Omental fat pad (tissue), 4 donors: ENCODE measurements at places on chromosomes 11 and 22. TPM values are rescaled to one million over a fixed set of nuclear protein-coding genes. Genes with fewer than 3 reads are reported as not detected.

GRCh38 chr22:43293655-43294392, 49.3 kb downstream of the SCUBE1 start:
- no peak for DNase-seq

- no peak for DNase-seq
Measured at GRCh38 chr11:24635588-24636290, 138.9 kb downstream of the LUZP2 start.

Gene NLRX1
- total RNA-seq, result 26.0 TPM

DNA sequence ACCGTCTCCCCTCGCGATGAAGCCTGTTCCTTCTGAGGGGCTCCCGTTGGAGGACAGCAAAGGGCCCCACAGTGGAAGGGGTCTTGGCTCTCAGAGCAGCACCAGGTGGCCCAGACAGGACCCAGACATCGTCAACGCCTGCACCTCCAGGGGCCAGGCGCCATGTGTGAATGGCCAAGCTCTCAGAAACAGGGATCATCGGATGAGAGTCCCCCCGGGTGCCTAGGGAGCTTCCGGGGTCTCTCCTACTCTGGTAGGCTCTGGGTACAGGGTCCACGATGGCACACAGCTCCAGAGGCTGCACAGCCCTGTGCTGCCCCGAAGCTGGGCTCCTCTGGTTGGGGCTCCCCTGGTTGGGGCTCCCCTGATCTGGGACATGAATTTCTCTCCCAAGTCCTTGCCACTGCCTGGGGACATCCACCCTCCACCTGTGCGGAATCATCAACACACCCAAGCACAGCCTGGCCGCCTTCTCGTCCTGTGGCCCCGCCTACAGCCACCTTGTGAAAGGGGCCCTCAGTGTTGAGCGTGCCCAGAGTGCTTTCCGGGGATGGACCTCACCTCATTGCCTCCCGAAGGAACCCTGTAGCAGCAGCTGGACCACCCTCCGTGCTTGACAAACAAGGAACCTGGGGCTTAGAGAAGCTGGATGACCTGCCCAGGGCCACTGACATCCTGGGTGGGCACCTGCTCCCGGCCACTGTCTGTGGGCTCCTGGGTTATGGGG, 929.0 kb downstream of the BRD1 start:
- no peak for DNase-seq

- no peak for DNase-seq
Measured at GRCh38 chr22:21984793-21985192, 2.2 kb upstream of the TOP3B start.

GRCh38 chr11:121154486-121155314, 53.7 kb downstream of the TECTA start:
- no peak for DNase-seq

DNA sequence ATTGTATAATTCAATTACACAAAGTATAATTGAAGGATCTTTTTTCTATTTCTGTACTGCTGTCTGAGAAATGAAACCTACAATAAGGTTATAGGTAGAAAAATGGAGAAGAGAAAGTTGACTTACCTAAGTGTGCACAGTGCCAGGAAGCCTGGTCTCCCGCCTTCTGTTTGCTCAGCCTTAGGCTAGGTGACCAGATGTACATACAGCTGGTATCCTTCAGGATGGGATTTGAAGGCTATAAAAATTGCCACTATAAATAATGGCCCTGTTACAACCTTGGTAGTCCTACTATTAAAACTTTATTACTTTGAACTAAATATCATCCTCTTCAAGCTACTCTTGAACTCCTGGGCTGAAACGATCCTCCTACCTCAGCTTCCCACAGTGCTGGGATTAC, 19.7 kb downstream of the OR51E2 start:
- no peak for DNase-seq

Gene SLC22A25
- not detected for total RNA-seq

DNA sequence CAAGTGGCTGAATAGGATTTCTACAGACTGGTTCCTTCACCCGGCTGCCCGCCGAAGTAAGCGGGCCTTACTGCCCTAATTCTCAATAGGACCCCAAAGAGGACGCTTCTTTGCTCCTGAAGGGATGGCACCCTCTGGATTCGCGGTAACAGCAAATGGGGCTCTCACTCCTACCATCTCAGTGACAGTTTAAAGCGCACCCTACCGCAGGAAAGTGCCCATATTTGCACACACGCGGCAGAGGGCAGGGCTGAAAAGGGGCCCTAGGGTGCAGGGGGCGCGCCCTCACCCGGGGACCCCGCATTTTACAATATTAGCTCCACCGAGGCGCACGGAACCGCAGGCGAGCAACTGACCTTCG, 985 bp upstream of the UPB1 start:
- no peak for DNase-seq

Gene CALCA
- 1.1 TPM for total RNA-seq

DNA sequence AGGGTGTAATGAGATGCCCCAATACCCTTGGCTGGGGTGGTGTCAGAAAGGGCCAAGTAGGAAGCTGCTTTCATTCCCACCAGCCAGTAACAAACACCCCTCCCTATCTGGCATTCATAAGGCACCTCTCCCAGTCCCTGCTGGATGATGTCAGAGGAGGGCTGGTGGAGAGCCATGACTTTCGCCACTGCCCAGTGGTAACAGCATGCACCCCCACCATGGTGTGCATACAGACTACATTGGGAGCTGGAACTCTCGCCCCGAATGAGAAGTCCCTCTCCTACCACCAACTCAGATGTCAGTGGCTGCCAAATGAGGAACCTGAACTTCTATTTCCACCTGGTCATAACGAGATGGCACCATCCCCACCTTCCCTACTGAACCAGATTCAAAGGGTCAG, 73.3 kb downstream of the SGSM3 start:
- no peak for DNase-seq

DNA sequence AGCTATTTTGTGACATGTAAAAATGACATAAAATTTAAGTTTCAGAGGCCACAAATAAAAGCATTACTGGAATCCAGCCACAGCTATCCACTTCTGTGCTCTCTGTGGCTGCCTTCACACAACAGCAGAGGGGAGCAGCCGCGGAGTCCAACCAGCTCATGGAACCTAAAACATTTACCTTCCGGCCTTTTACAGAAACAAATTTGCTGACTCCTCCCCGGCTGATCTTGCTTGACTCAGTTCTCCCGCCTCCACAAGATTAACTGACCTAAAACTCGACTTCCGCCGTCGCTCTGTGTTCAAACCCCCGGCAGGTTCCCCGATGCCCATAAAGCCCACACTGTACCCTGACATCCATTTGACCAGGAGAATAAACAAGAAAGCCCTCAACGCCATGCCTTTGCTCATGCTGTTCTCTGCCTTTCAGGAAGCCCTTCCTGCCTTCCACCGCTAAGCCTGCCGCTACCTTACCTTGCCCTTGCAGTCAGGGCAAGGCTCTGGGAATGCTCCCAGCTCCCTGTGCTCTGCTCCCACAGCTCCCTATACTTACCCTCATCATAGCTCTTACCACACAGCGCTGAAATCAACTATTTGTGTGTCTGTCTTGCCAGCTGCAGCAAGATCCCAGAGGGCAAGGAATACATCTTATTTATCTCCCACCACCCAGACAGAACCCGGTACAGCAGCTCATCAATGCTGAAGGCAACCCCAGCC, 35.4 kb downstream of the MICAL3 start:
- DNase-seq, result no peak

DNA sequence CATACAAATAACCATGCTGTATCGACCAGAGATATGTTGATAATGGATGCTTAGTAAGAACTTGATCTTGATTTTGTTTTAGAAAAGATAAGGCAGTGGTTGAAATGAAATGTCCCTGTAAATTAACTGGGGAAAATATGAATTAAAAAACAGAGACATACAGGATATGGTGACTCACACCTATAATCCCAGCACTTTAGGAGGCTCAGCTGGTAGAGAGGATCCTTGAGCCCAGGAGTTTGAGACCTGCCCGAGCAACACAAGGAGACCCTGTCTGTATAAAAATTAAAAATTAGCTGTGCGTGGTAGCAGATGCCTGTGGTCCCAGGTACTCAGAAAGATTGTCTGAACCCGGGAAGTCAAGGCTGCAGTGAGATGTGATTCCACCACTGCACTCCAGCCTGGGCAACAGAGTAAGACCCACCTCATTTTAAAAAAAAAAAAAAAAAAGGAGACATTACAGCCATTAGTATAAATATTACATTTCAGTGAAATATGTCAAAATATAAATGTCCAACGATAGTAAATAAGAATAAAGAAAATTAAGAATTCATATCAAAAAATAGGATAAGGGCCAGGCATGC, 4.6 kb downstream of the PICALM start:
- no peak for DNase-seq

DNA sequence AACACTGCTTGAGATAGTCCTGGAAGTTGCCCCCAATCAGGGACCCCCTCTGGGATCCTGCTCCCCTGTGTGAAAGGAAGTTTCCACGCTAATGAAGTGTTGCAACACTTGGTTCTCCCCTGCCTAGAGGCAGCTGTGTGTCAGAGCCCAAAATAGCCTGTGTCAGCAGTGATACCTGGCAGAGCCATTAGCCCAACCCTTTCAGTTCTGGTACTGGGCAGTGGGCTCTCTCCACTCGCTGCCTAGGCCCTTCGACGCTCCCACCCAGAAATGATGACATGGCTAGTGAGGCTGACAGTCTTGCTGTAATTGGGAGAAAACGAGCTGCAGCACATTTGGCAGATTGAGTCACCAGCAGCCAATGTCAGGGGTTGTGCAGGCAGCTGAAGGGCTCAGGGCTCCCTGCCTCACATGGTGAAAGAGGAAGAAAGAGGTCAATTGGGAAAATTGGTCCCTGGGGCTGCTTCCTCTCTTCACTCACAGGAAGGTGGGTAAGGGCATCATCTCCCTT, 1.4 kb upstream of the NXF1 start:
- no peak for DNase-seq

GRCh38 chr11:101346591-101346990, 217.0 kb upstream of the PGR start:
- DNase-seq, result no peak

Gene TRPM5
- total RNA-seq, result 0.63 TPM

DNA sequence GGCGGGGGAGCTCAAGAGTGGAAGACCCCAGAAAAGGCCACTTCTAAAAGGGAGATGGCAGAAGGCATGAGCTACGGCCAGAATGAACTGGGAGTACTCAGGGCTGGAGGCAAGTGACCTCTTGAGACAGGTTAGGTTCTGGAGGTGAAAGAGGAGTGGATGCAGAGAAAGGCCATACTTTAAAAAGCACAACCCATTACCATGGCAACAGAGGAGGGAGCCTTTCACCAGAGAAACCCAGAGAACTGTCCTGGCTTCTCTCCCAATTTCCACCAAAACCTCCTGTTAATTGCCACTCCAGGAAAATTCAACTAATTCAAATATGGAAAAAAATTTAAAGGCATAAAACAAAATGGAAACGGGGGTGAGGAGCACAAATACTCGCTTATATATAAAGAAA, 15.8 kb downstream of the A4GALT start:
- no peak for DNase-seq

Gene ESAM
- 55.1 TPM for total RNA-seq

DNA sequence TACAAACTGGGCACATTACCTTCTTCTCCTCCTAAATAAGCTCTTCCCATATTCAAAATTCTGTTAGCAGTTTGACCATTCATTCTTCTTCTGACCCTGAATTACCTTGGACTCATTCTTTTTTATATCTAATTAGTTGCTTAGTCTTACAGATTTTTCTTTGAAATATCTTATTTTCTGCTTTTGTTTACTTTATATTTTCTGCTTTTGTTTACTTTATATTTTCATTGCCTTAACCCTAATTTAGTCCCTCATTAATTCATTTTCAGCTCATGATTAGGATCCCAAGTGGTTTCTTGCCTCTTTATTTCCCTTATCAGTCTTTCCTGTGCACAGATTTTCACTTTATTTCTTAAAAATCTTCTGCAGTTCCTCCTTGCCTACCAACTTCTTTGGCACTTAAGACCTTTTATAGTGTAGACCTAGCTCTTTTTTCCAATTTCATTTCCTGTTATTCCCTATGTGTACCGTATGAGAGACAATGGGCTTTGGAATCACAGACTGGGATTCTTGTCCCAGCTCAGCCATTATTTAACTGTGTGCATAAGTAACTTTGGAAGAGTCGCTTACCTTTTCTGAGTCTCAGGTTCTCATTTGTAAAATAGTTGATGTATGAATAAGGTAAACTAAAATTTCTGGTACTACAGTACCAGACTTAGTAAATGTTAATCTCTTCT, 39.2 kb downstream of the SIK2 start:
- no peak for DNase-seq

Gene PGAP2
- total RNA-seq, result 6.2 TPM

- no peak for DNase-seq
Measured at GRCh38 chr22:24006207-24006913, 1.1 kb upstream of the GSTT4 start.

DNA sequence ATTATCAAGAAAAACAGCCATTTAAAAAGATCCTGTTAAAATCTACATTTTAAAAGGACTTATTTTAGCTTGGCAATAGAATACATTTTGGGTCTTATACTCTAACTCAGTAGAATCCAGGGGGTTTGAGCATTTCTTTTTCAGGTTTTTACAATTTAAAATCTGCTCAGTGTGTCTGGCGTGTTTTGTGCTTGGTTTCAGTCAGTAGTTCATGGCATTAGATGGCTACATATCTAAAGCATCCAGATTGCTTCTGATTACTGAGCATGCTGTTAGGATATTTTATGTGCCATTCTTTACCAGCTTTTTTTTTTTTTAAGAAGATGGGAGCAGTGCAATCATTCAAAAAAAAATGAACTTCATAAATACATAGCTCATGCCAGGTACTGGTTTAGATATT, 566.1 kb upstream of the LARGE1 start:
- no peak for DNase-seq

DNA sequence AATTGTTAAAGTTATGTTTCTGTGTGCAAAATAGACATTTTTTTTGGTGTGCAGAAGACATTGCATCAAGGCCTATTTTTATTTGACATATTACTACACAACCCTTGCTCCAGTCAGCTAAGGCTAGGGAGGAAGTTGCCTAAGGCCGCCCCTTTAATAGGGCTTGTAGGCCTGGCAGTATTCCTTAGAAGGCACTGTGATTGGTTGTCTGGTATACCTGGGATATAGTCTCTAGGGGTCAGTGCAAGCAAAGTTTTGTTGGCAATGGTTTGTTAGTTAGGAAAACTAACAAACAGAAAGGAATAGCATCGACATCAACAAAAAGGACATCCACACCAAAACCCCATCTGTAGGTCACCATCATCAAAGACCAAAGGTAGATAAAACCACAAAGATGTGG, 16.9 kb downstream of the CCDC15 start:
- DNase-seq, result no peak

- no peak for DNase-seq
Measured at GRCh38 chr11:62394825-62395538, 23.9 kb upstream of the SCGB1A1 start.

DNA sequence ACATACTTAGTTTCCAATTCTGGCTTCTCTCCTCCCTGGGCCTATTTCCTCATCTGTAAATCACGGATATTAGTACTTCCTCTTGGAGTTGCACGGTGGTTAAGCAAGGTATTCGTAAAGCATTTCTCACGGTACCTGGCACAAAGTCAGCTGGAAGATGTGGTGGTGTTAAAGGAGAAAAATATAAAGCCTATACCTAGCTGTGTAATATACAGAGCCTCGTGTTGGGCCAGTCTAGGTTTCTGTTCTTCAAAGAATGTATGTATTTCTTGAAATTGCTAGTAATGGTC, 47.2 kb downstream of the DBX1 start:
- no peak for DNase-seq

Gene TRMT2A
- 58.0 TPM for total RNA-seq
